ENCODE measurements at places on chromosomes 3 and 15.

- peak; percentile 46 for DNase-seq
These were observed 41.7 kb downstream of the GPR176 start for GRCh38 chr15:39878406-39878785.

GRCh38 chr3:58708116-58708791, 41.7 kb upstream of the FAM3D start:
- no peak for DNase-seq

- DNase-seq = no peak
These were observed 349.4 kb downstream of the CNTN6 start for GRCh38 chr3:1442271-1442670.

- no peak for DNase-seq
These were observed 26.0 kb downstream of the UBE2E1 start for GRCh38 chr3:23831517-23832394.

DNA sequence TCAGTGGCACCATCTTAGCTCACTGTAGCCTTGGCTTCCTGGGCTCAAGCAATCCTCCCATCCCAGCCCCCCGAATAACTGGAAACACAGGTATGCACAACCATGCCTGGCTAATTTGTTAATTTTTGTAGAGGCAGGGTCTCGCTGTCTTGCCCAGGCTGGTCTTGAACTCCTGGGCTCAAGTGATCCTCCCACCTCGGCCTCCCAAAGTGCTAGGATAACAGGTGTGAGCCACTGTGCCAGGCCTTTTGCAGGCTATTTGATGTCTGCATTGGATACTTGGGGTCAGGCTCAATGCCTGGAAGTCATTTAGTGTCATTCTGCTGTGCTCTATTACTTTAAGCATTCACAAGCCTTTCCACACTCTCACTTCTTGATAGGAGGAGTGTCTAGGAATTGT, 17.6 kb downstream of the LIMD1 start:
- no peak for DNase-seq

- peak; percentile 79 for DNase-seq
These were observed 18.9 kb upstream of the TGM5 start for GRCh38 chr15:43285609-43286037.

DNA sequence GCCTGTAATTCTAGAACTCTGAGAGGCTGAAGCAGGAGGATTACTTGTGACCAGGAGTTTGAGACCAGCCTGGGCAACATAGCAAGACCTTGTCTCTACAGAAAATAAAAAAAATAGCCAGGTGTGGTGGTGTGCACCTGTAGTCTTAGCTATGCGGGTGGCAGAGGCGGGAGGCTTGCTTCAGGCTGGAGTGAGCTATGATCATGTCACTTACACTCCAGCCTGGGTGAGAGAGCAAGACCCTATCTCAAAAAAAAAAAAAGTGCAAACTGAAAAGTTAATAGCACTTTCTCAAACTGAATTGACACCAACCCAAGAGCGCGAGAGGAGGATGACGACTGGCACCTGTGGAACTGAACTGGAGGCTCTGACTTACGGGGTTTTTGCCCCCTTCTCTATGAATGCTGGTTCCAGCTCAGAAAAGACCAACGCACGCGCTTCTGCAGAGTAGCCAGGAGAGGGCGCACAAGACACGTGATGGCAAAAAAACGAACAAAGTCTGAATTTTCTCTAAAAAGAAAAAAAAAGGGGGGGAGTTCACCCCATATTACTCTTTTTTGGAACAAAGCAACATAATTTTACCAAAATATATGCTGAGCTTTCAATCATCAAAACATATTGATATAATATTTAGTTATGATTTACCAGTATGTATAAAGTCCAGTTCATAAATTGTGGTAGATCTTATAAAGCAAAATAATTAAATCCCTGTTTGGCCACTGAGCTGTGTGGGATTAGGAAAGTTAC, 23.7 kb downstream of the CFAP92 start:
- DNase-seq = peak; percentile 60

GRCh38 chr3:27281671-27282150, 87.5 kb downstream of the NEK10 start:
- no peak for DNase-seq

DNA sequence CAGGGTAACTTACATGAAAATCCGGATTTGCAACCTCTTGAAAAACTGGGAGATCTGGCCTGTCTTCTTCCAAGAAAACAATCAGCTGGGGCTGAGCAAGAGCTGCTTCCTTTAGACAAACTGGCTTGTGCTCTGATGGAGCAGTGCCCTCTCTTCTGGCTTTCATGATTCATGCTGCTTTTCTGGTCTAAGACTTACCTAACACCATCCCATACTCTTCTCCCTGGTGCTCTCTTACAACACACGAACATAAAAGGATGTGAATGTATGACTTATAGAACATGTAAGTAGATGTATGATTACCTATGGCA, 9.9 kb downstream of the TJP1 start:
- peak; percentile 64 for DNase-seq

DNA sequence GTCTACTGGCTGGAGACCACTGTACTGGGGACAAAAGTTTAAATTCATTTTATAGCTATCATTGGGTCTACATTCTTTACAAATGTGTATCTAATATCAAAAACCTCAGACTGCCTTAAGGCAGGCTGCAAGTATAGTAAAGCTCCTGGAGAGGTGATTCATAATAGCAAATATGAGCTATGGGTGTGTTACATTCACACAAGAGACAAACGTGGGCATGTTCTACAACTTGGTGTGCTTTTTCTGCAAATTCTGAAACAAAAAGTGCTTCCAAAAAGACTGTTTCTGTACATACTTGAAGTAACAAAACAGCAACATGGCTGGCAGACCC, 1101.4 kb downstream of the ROBO1 start:
- peak; percentile 61 for DNase-seq

- DNase-seq = no peak
These were observed 15.7 kb downstream of the OXNAD1 start for GRCh38 chr3:16280671-16281070.

DNA sequence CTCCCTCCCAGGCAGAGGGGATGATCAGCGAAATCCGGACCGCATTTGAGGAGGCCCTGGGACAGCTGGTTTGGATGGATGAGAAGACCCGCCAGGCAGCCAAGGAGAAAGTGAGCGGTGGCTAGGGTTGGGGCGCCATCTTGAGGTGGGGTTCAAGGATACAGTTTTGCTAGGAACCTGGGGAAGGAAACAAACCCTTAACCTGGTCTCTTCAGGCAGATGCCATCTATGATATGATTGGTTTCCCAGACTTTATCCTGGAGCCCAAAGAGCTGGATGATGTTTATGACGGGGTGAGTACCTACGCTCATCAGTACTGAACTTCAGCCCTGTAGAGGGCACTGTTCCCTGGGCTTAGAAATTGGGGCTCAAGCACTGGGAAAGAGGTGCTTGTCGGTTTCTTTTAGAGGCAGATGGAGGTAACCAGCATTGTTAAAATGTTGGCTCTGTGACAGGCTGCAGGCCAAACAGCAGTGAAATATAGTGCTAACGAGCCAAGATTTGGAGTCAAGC, 9.6 kb upstream of the PSMD2 start:
- peak; percentile 60 for DNase-seq

GRCh38 chr3:57992452-57993213, 15.6 kb upstream of the FLNB start:
- no peak for DNase-seq

- no peak for DNase-seq
These were observed 32.4 kb downstream of the MYL3 start for GRCh38 chr3:46830801-46831200.

DNA sequence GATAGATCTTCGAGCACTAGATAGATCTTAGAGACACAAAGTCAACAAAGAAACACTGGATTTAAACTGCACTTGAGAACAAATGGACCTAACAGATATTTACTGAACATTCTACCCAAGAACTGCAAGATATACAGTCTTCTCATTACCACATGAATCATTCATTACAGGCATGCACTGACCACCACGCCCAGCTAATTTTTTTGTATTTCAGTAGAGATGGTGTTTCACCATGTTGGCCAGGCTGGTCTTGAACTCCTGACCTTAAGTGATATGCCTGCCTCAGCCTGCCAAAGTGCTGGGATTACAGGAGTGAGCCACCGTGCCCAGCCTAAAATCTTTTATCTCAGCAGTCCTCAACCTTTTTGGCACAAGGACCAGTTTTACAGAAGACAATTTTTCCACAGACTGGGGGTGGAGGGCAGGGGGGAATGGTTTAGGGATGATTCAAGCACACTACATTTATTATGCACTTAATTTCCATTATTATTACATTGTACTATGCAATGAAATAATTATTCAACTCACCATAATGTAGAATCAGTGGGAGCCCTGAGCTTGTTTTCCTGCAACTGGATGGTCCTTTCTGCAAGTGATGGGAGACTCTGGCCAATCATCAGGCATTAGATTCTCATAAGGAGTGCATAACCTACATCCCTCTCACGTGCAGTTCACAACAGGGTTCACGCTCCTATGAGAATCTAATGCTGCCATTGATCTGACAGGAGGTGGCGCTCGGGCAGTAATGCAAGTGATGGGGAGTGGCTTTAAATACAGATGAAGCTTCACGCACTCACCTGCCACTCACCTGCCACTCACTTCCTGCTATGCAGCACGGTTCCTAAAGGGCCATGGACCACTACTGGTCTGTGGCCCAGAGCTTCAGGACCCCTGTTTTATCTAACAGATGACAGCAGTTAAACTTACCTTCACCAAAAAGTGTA, 21.7 kb downstream of the CSNK1G1 start:
- DNase-seq = peak; percentile 28

DNA sequence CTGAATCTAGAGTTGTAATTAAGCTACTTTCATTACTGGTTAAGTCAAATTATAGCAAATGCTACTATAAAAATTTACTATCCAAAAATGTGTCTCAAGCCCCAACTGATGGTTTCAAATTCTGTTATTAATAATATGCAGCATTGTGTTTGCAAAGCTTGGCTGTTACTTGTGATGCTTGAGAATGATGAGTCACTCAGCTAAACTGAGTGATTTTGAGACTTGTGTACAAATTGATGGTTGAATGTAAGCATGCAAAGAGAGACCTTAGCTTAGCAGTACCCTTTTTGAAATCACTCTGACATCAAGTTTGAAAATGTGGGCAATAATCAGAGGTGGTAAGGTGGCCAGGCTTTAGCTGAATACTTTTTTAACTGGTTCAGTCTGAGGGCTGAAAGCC, 27.6 kb downstream of the OPA1 start:
- DNase-seq = peak; percentile 55

GRCh38 chr15:33084661-33085060, 109.9 kb downstream of the FMN1 start:
- no peak for DNase-seq

GRCh38 chr3:25421747-25422146, 6.3 kb upstream of the RARB start:
- no peak for DNase-seq

- DNase-seq = no peak
These were observed 44.6 kb downstream of the WNT7A start for GRCh38 chr3:13835246-13835645.

- DNase-seq = peak; percentile 33
These were observed 1162.4 kb downstream of the TUSC7 start for GRCh38 chr3:117871934-117872333.

DNA sequence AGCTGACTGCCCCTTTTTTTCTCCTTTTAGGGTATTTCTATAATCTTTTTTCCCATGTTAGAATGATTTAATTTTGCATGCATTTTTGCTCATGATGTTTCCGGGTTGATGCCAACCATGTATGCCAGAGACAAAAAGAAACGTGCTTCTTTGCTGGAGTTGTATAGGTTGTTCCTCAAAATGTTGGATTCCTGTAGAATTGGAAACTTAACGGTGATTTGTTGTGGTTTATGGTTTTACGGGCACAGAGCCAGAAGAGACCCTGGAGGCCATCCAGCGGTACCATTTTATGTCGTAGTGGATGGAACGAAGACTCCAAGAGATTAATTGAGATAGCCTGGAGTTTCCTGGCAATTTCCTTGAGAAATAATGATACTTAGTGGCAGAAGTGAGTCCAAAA, 481.5 kb upstream of the RGMA start:
- no peak for DNase-seq

- DNase-seq = no peak
These were observed 104.2 kb downstream of the ITPR1 start for GRCh38 chr3:4597208-4597985.

GRCh38 chr3:98994128-98994762, 92.8 kb upstream of the DCBLD2 start:
- peak; percentile 85 for DNase-seq

- no peak for DNase-seq
These were observed 12.9 kb upstream of the FAM3D start for GRCh38 chr3:58679446-58679845.

DNA sequence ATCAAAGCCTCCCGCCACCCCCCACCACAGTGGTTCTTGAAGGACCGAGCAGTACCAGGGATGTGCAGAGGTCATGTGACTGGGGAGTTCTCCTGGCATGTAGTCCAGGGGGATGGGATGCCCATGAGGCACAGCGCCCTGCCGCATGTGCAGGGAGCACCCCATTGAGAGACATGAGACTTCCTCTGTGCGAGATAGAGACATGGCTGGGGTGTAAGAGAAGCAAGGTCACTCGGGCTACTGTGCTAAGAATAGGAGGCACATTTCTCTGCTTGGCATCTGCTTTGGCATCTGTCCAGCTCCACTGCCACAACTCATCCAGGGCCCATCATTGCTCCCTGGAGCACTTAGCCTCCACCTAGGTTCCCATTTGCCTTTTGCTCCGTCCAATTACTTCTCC, 2.4 kb upstream of the CYP1A1 start:
- no peak for DNase-seq

GRCh38 chr15:98513428-98513986, 134.8 kb upstream of the IGF1R start:
- DNase-seq = no peak

GRCh38 chr15:85616549-85617110, 178.1 kb downstream of the KLHL25 start:
- DNase-seq = no peak

GRCh38 chr3:48504051-48504946, at the start of gene SHISA5:
TSS of gene SHISA5 (minus strand) at chr3:48504174. CDS start at chr3:48504094, 80 bp downstream.
- DNase-seq = peak; percentile 87

All from cardiac fibroblast (primary cell).